ENCODE measurements at places on chromosomes 2 and 18.

DNA sequence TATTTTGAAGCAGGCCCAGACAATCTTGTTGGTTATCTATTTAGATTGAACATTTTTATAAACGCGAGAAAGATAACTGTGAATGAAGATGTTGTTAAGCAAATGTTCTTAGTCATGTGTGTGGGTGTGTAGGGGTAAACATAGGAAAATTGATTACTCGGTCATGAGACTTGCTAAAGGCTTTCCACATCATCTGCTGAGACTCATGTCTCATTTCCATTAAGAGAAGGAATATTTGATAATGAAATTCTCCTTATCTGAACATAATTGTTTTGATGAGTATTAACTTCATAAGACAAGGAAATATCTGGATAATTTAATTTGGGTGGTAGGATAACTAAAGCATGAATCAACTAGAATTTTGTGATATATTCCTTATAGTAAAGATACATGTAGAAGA, 19.7 kb downstream of the CCDC102B start:
- no peak for DNase-seq

DNA sequence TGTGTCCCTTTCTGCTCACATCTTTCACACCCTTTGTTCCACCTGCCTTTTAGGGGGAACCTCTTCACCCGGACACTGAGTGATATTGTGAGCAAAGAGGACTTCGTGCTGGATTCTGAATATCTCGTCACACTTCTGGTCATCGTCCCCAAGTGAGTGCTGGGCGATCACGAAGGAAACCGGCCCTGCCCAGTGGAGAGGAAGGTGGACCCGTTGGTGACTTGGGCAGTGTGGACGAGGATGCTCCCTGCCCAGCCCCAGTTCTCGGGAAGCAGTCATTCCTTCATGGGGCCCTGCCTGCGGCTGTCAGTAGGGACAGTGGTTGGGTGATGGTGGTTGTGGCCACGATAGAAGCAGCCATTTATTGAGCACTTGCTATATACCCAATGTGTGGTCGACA, 40.8 kb downstream of the PDIA6 start:
- DNase-seq = no peak

DNA sequence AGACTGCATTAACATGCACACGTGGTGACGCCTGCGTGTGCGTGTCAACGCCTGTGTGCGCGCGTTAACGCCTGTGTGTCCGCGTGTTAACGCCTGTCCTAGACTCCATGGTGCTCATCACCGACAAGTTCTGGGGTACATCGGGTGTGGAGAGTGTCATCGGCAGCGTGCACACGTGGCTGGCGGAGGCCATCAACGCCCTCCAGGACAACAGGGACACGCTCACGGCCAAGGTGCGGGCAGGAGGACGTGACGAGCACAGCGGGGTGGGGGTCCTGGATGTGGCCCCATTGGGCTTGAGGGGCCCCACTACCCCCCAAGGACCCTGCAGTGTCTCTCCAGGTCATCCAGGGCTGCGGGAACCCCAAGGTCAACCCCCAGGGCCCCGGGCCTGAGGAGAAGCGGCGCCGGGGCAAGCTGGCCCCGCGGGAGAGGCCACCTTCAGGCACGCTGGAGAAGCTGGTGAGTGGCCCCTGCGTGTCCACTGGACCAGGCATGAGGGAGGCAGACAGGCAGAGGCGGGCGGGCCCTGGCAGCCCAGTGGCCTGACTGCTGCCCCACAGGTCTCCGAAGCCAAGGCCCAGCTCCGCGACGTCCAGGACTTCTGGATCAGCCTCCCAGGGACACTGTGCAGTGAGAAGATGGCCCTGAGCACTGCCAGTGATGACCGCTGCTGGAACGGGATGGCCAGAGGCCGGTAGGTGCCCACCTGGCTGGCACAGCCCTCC, 29.2 kb downstream of the GPC1 start:
- DNase-seq = no peak

DNA sequence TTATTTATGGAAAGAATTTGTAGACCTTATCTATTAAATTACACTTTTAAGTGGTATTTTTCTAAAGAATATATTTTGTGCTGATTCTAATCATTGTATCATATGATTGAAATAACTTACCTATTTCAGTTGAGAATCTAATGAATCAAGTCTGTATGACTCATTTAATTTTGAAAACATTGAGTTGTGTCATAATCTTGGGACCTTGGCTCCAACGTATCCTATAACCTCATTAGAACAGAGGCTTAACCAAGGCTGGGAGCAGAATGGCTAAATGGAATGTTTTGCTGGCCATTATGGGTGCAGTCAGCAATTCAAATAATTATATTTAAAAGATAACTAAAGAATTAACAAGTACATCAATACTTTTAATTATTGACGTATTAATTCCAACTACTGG, 19.6 kb upstream of the GULP1 start:
- DNase-seq = no peak

DNA sequence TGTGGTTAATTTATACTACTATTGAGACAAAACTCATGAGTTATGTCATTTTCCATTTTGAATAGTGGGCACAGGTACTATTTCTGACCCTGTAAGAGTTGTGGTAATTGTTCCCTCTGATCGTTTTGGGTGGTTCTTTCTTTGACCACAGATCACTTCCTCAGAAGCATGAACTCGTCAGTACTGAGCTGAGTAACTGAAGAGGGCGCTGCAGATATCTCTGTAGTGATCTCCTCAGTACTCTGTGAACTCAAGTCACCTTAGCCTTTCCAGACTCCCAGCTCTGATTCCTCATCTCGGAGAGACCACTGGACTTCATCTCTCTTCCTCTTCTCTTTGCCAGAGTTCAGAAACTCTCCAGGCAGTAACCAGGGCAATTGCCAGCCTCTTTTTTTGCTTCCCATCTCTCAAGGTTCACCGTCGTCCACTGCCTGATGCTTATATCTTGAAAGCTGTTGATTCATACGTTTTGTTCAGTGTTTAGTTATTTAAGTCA, 9.4 kb upstream of the IL1RL1 start:
- no peak for DNase-seq

DNA sequence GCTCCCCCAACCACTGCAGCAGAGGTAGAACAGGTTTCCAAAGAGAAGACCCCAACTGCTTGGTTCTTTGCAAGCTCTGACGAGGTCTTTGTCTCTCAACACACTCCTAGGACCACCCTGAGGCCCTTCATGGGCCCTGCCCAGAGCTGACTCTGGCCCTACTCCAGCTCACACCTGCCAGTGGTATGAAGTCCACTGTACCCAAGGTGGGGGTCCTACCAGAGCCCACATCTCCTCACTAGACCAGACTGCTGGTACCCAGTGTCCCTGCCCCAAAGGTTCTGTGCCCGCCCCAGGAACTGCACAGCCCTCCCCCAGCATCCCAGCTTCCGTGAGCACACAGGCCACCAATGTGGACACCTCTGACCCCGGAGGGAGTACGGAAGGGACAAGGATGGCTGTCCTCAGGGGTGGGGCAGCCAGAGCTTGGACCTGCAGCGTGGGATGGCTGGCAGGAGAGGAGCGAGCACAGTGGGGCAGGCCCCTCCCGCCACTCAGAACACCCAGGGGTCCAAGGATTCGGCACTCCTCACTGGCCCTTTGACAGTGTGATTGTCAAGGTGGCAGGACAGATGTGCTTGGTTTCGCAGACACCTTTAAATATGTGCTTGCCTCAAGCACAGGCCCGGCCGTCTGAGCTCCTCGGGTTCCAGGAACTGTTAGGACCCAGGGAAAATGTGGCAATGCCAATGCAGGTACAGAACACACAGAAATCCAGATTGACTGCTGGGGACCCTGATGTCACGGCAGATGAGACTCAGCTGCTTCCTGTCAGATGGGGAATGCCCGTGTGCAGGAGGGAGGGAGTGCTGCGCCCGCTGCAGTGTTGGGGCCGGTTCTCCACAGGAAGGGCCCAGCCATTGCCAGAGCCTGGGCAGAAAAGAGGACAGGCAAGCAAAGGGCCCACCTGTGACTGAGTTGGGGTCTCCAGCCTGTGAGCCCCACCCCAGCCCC, 51.2 kb downstream of the MTERF4 start:
- no peak for DNase-seq

DNA sequence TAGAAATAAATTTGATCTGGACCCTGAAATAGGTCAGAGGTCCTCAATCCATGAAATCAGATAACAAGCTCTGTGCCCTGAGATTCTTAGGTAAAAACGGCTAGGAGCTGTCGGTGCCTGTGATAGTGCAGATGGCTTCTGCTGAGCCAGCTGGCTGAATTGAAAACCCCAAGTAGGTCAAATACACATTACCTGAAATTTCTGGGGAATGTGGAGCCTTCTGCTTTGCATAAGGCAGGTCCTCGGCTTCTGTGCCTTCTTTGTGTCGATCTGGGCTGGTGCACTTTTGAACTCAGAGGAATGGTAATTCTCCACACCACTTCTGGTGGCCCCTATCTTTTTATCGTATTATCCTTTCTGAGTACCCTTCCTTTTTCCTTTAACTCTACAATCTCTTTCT, 66.6 kb downstream of the CNTNAP5 start:
- no peak for DNase-seq

- DNase-seq = no peak
Measured at GRCh38 chr2:144774809-144775208, 254.9 kb upstream of the ZEB2 start.

- no peak for DNase-seq
Measured at GRCh38 chr2:217551252-217551899, 451.4 kb downstream of the TNS1 start.

- no peak for DNase-seq
Measured at GRCh38 chr2:88053934-88054781, 1.4 kb downstream of the KRCC1 start.

- DNase-seq = no peak
Measured at GRCh38 chr18:65257149-65257548, 493.7 kb upstream of the CDH7 start.

GRCh38 chr18:55465313-55465712, 122.7 kb downstream of the TCF4 start:
- no peak for DNase-seq

- no peak for DNase-seq
Measured at GRCh38 chr2:41720331-41721251, 327.2 kb upstream of the PKDCC start.

DNA sequence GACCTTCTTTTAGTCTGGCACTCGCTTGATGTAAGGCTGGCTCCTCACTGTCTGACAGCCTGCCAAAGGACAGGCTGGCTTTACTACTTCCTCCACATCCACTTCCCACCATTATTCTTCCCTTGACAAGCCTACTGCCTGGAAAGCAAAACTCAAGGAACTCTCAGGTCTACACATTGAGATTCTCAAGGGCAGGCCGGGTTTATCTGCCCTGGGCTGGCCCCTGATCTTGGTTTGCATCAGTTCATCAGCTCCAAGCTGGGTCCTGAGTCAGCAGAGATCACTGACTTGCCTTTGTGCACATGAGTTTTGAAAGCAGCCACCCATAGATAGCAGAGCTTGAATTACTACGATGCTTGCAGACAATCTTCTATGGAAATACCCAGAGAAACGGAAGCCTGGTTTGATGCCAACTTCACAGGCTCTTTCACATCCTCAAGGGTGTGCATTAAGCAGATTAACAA, 53.9 kb downstream of the KCTD18 start:
- DNase-seq = no peak

DNA sequence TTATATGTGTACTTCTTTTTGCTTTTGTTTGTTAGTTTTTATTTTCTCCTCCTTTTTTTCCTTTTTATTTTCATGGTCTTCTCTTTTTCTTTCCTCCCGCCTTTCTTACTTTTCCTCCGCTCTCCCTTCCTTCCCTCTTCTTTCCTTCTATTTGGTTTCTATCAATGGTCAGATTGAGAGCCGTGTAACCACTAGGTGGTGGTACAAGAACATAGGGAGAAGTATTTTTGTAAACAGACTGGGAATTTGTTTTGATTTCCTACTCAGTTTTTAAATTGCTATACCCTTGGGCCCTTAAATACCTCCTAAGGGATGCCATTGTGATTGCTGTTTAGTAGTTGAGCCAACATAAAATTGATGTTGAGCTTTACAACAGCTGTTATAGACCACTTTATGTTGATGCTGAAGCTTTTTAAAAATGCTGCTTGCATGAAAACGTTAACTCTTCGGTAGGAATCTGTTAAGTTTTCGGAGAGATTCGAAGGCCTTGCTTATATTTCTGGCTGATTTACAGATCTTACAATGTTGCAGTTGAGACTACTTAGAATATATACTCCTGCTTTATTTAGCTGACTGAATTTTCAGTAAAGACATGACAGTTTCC, 124.2 kb downstream of the UBE2E3 start:
- DNase-seq = peak; percentile 57

- peak; percentile 52 for DNase-seq
Measured at GRCh38 chr2:112646102-112646719, 472 bp downstream of the SLC20A1 start.

GRCh38 chr2:62743506-62743905, 38.0 kb downstream of the EHBP1 start:
- no peak for DNase-seq

- DNase-seq = no peak
Measured at GRCh38 chr2:41475959-41476358, 571.9 kb upstream of the PKDCC start.

GRCh38 chr2:165864296-165864695, 70.2 kb upstream of the GALNT3 start:
- peak; percentile 21 for DNase-seq

GRCh38 chr2:208097801-208098200, 26.5 kb downstream of the CRYGD start:
- DNase-seq = no peak

- peak; percentile 94 for DNase-seq
Measured at GRCh38 chr2:18991177-18992168, 366.9 kb downstream of the OSR1 start.

DNA sequence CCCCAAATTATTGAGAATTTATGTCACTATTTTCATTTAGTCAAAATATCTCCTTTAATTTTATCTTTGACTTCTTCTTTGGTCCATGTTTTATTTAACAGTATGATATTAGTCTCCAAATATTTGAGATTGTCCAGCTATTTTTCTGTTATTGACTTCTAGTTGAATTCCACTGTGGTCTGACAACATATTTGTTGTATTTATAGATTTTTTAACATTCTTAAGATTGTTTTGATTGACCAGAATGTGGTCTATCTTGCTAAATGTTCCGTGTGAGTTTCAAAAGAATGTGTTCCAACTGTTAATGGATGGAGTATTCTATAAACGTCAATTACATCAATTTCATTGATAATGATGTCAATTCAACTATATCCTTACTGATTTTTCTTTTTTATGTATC, 1452.1 kb downstream of the SUCLG1 start:
- DNase-seq = no peak

GRCh38 chr2:30716123-30716900, 90.9 kb downstream of the CAPN13 start:
- no peak for DNase-seq

- no peak for DNase-seq
Measured at GRCh38 chr2:51903728-51904127, 871.8 kb upstream of the NRXN1 start.

DNA sequence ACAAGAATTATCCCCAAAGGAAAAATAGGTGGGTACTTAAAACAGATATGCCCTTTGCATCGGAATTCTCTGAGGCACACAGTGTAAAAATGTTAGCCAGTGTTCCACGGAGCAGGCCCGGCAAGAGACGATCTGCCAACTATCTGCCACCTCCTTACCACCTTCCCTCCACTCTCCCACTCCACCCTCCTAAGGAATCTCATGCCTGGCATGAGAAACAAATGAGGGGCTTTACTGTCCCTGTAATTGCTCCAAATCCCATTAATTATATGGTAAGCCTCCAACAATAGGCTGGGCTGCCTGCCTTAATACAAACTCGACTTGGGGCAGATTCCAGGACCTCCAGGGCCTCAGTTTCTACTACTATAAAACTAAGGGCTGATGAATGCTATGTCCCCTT, 102.3 kb downstream of the ZBTB7C start:
- no peak for DNase-seq

All from NCI-H1105 treated with DMSO at 0.1 percent for 48 hours (cell line).